ENCODE measurements at places on chromosomes 11 and 22.

DNA sequence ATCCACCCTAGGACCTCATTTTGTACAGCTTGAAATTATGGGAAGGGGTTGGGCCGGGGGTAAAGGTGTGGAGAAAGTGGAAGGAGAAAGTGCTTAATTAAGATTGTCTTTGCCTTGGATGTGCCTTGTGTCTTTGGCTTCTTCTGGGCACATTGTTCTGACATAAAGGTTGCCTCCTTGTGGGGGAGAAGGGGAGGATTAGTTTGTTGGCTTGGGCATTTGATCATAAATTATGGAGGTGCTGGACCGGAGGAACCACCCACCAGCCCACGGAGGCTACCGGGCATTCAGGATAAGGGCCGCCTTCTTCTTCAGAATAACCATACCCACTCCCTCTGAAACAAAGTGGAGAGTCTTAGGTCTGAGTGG is 1.3 kb downstream of the PAFAH1B2 start:
- DNase-seq: peak; percentile 5

GRCh38 chr11:118088531-118088930 is 1.8 kb upstream of the SMIM35 start:
- DNase-seq: no peak

GRCh38 chr22:40243891-40244290 is 66.2 kb downstream of the TNRC6B start:
- no peak for DNase-seq

DNA sequence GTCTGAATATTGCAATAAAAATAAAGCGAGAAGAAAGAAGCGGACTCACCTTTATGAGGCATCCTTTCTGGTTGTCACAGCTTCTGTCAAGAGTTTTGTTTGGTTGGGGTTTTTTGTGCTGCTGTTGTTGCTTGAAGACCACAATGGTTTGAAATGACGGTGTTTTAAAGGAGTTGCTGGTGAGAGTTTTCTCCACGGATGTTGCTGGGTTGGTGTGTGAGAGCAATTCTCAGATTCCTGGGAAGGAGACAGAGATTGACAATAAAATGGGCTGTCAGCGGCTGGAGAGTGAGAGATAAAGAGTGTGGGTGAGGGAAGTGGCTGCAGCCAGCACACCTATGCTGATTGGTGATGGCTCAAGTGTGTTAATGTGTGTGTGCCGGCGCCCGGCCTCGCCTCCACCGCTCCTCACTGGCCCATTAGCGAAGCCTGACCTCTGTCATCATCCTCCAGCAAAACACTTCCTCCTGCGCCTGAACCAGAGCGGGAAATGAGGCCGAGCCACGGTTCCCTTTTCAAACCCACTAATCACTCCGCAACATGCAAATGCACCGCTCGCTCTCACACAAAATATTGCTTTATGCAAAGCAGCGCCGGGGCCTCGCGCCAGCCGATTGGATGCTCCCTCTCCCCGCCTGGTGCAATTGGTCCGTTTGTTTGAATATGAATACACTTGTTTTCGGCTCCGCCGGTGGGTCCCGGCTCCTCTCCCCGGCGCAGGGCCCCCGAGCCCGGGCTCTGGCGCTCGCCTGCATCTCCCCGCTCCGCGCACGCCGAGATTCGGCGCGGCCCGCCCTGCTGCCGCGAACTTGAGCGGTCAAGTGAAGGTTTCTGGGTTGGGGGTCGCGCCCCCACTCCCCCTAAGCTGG is at the start of gene PAX6:
Gene PAX6, minus strand, starts transcription at position 544 of the 869 bp plus-strand sequence. CDS start 4,911 bp downstream, outside the sequence.
- peak; percentile 63 for DNase-seq

GRCh38 chr22:44225091-44225689 is 44.5 kb downstream of the PARVG start:
- DNase-seq: no peak

- DNase-seq: no peak
These were observed 20.0 kb downstream of the POLR3H start for GRCh38 chr22:41524251-41524661.

DNA sequence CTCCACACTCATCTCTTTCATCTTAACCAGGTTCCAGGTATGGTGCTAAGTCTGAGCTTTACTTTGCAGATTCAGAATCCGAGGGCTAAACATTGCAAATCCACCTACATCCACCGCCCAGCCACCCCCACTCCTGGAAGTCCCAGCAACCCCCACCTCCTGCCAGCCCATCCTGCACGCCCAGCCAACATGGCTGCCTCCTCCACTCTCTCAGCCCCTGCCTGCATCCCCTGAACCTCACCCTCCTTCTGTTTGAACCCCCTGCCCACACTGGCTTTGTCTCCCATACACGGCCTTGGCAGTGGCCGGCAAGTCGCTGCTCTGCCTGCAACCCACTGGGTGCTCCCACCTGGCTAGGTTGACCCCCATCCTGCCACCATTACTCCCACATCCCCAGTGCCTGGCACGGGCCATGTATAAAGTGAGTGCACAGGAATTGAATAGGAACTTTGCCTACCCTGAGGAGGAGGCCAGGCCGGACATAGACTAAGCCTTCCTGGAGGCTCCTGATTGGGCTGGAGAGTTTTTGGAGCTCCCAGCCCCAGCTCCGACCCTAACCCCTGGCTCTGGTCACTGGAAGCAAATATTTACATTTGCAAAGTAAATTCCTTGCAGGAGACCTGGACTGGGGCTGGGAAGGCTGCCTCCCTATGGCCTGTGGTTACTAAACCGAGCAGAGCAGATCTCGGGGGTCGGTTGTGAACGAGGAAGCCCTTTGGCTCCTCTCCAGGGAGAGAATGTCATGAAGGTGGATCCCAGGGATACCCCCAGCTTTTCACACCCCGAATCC is 14.4 kb downstream of the EMID1 start:
- DNase-seq: no peak

DNA sequence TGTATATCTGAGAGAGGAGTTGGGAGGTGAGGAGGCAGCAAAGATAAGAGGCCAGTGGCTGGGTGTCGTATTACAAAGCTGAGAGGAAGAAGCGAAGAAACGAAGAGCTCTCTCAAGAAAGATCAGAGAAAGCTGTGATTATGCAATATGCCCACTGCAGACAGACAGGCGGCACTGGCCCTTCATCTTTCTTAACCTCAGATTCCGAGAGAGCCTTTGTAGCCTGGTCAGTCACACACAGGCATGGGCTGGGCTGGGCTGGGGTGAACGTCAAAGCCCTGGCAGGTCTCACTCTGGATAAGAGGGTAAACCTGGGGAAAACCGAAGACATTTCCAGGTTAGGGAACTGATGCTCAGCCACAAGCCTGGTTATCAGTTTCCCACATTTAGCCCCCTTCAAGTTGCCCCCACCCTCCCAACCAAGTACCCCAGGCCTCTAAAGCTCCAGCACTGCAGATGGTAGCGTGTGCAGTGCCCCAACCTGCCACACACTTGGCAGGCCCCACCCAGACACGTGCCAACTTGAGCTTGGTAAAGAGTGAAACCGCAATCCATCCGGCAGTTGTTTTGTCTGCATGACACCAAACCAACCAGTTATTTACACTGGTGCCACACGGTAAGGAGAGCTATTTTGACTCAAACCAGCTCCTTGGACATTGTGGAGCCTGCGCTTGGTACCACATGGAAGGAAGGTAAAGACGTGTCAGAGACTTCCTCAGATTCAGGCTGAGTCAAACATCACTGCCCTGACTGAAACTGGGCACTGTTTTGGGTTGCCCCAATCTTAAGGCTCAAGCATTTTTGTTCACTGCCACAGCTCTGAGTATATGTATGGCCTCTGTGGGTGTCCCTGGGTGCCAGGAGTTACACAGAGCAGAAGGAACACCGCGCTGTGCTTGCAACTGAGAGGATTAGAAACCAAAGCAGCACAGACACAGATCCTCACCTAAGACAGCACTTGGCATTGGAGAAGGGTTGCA is 135.9 kb downstream of the FDX1 start:
- no peak for DNase-seq

DNA sequence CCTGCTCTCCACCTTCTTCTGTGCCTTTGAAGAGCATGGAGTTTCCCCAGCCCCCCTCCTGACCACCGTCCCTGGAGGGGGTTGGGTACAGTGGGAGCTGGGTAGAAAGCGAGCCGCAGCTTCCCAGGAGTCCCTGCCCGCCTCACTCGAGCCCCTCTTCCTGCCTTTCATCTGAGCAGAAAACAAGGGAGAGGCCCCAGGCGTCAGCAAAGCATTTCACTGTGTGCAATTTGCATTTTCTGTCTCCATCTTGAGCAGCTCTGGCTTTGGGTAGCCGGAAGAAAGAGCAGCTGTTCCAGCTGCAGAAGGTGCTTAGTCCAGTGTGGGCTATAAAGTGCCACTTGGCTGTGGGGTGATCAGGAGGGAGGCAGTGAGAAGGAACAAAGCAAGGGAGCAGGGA is 229.7 kb downstream of the CEP164 start:
- no peak for DNase-seq

DNA sequence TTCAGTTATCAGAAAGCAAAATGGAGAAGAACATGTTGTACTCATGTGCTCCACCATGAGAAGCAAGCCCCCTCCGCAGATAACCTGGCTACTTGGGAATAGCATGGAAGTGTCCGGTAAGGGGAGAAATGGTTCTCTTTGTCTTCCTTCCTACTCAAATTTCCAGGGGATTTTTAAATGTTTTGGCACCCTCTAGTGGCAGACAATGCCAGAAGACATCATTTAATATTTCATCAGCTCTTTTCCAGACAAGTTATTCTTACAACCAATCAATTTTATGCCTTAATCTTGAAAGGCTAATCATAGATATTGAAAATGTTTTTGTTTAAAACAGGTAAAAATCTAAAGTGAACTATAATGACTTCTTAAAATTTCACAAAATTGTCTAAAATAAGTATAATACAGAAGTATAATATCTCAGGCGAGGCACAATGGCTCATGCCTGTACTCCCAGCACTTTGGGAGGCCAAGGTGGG is 15.7 kb downstream of the CRTAM start:
- peak; percentile 55 for DNase-seq

GRCh38 chr22:27682437-27682836 is 119.1 kb downstream of the MN1 start:
- DNase-seq: no peak

GRCh38 chr11:31788085-31788484 is 23.0 kb downstream of the PAX6 start:
- no peak for DNase-seq

- DNase-seq: no peak
These were observed 42.9 kb downstream of the TPBGL start for GRCh38 chr11:75283391-75283931.

- DNase-seq: no peak
These were observed 58.3 kb downstream of the MRTFA start for GRCh38 chr22:40578171-40578570.

DNA sequence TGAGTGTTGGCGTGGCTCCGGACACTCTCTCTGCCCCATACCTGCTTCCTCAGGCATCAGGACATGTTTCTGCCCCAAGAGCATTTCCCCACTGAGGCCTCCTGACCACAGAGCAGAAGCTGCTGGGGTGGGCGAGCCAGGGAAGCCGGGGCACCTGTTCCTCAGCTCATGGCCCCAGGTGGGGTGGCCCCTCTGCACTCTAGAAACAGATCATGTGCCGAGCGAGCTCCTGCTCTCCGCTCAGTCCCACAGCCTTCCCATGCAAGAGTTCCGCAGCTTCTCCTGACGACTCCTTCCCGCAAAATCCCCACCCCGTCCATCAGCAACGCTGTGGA is 22.4 kb upstream of the PANX2 start:
- no peak for DNase-seq

DNA sequence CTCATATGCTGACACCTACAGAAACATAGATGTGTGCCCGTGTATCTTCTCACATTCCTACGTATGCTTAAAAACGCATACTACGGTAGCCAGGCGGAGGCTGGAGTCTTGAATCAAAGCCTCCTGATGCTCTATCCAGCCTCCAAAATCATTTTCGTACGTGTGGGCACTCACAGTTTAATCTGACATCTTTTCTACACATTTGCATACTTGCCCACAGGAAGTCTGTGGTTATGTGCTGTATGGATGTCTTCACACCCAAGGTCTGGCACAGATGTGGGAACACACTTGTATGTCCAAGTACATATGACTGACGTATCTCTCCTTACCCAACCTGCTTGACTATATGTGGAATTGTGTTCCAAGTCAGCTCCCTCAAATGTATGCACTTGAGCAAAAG is 561.8 kb upstream of the CADM1 start:
- no peak for DNase-seq

DNA sequence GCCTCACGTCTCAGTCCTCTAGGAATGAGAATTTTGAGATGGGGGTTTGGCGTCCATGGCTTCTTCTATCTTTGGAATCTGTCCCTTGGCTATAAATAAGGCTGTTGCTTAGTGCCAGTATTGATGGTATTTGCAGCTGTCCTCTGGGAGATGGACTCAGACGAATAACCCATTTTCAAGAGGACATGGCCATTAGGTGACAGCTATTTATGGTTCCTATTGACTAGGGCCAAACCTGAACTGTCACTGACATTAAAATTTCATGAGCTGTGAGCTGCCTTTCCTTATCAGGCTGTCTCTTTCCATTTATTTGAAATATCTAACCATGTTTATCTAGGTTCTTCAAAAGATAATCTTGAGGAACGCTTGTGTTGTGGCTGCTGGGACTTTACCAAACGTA is 92.7 kb downstream of the NAV2 start:
- no peak for DNase-seq

- no peak for DNase-seq
These were observed 25.0 kb upstream of the EED start for GRCh38 chr11:86219311-86220193.

GRCh38 chr22:43792905-43793304 is 19.2 kb downstream of the EFCAB6 start:
- no peak for DNase-seq

- DNase-seq: no peak
These were observed 21.6 kb downstream of the USH1C start for GRCh38 chr11:17522655-17523054.

GRCh38 chr11:69372589-69373250 is 78.8 kb downstream of the MYEOV start:
- no peak for DNase-seq

GRCh38 chr11:103980108-103980507 is 56.3 kb upstream of the DDI1 start:
- DNase-seq: no peak

- no peak for DNase-seq
These were observed 35.3 kb downstream of the IGHMBP2 start for GRCh38 chr11:68938816-68939582.

GRCh38 chr22:46352691-46353386 is 17.3 kb downstream of the TRMU start:
- no peak for DNase-seq

DNA sequence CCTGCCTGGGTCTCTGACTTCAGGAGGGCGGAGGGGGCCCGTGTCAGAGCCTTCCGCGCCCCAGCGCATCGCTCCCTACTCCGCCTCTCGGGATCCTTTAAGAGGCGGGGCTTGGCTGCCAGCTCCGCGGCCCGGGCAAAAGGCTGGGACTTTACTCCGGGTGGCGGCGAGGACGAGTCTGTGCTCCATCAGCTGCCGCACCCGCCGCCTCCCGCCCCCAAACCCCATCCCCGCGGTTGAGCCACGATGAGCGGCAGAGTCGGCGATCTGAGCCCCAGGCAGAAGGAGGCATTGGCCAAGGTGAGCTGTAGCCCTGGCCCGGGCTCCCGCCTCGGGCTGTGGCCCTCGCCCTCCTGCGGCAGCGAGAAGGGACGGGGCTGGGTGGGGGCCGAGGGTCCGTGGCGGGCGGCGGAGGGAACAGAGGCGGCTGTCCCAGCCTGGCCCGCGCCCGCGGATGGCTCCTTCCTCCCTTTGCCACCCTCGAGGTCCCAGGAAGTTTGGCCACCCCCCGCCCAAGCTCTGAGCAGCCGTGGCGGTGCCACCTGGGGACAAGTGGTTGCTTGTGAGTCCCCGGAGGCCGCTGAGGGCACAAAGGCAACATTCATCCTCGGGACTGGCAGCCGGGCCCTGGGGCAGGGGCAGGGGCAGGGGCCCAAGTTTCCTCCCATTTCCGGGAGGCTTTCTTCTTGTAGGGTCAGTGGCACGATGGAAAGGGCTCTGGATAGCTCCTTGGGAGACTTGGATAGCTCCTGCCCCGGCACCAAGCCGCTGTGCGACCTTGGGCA is at the start of gene SEC14L2:
Gene SEC14L2, plus strand, starts transcription at position 148 of the 785 bp plus-strand sequence. Its CDS starts 99 bp downstream, at position 247.
- DNase-seq: peak; percentile 48

Data from CD4-positive, alpha-beta memory T cell (primary cell).